ENCODE measurements at places on chromosomes 1 and 21.

DNA sequence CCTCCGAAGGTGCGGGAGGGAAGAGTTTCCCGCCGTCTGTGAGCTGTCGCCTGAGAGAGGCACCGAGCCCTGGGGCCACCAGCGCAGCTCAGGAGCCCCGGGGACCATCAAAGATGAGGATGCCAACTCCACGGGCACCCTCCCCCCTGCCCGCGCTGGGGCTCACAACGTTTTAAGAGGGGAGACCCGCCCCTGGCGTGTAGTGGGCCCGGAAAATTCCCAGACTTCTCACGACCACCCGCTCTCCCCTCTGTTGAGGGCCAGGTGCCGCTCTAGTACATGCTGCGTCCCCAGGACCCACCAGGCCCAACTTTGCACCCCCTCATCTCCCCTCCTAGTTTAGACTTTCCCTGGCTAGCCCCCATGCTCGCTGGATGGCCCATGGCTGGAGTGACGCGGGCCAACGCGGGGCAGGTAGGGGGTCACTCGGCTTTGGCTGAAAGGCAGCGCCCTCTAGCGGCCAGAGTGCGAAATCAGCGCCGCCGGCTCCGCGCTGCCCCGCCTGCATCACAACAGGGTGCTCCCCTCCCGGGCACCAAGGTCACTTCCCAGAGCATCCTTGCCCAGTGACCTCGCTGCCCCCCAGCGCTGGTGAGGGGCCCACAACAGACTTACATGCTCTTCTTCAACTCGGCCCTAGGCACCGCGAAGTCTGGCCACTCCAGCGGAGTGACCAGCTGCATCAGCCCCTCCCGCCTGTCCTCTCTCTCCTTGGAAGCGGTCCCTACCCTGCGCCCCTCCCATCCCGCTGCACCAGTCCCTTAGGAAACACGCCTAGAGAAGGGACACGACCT, 1.8 kb downstream of the CD160 start:
- peak; percentile 67 for DNase-seq

DNA sequence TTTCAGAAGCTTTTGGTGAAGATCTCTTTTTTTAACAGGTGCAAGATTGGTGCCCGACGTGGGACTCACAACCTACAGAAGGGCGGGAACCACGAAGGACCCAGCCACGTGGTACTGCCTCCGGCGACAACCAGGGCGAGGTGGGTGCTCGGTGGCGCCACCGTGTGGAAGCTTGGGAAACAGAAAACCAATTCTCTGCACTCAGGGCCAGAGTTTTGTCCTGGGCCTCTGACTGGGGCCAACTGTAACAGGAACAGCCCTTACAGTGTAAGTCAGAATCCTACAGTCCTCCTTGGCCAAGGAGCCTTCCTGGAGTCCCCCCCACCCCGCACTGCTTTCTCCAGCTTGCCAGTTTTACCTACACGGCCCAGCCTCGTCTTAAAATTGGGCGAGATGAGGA, 11.6 kb upstream of the S100A7A start:
- no peak for DNase-seq

- no peak for DNase-seq
These were observed 18.5 kb downstream of the CLCA1 start for GRCh38 chr1:86487131-86487810.

GRCh38 chr1:231720652-231721325, 94.2 kb downstream of the DISC1 start:
- DNase-seq = no peak

- DNase-seq = no peak
These were observed 212.4 kb downstream of the CRB1 start for GRCh38 chr1:197480446-197480845.

All from thyroid gland (tissue), 4 donors.